ENCODE measurements at places on chromosomes 4 and X.

- no peak for DNase-seq
These were observed 24.2 kb upstream of the PPM1K start for GRCh38 chr4:88308587-88308986.

DNA sequence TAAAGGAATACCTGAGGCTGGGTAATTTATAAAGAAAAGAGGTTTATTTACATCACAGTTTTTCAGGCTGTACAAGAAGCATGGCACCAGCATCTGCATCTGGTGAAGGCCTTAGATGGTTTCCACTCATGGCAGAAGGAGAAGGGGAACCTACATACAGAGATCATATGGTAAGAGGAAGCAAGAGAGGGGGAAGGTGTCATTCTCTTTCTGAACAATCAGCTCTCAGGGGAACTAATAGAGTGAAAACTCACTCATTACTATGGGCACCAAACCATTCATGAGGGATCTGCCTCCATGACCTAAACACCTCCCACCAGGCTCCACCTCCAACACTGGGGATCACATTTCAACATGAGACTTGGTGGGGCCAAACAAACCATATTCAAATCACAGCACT, 61.7 kb upstream of the PPP1R2C start:
- DNase-seq = no peak

- no peak for DNase-seq
These were observed 25.2 kb upstream of the SMIM10L2A start for GRCh38 chrX:135396566-135396965.

DNA sequence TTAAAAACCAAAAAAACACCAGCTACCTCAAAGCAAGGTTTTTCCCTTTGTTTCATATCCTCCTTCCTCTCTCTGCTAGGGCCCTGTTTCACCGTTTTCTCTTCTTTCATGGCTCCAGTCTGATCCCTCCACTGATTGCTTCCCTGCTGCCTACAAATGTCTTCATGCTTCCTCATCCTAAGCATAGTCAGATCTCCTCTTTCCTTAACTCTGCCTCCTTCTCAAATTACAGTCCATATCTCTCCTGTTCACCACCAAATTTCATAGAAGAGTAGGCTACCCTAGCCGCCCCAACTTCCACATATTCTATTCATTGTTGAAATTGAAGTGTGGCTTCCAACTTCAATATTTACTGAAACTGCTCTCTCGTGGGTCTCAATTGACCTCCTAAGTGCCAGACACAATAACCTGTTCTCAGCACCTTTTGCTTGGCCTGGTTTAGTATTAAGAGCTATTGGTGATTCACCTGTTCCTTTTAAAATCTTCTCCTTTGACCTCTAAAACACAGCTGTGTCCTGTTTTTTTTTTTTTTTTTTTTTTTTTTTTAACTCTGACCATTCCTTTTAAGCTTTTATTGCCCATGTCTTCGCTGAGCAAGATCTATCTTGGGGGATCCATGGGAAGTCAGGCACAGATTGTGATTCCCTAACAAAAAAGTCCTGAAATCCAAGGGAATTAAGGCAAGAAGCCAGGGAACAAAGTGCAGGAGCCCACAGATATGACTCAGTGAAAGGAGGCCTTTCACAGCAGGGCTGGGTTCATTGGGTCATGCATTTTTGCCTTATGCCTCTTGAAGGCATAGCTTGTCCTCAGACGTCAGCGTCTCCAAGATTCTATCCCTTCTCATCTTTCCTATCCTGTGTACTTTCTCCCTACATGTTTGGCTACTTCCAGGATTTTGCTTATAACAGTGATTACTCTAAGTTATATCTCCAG, 85.4 kb downstream of the RPS3A start:
- no peak for DNase-seq

DNA sequence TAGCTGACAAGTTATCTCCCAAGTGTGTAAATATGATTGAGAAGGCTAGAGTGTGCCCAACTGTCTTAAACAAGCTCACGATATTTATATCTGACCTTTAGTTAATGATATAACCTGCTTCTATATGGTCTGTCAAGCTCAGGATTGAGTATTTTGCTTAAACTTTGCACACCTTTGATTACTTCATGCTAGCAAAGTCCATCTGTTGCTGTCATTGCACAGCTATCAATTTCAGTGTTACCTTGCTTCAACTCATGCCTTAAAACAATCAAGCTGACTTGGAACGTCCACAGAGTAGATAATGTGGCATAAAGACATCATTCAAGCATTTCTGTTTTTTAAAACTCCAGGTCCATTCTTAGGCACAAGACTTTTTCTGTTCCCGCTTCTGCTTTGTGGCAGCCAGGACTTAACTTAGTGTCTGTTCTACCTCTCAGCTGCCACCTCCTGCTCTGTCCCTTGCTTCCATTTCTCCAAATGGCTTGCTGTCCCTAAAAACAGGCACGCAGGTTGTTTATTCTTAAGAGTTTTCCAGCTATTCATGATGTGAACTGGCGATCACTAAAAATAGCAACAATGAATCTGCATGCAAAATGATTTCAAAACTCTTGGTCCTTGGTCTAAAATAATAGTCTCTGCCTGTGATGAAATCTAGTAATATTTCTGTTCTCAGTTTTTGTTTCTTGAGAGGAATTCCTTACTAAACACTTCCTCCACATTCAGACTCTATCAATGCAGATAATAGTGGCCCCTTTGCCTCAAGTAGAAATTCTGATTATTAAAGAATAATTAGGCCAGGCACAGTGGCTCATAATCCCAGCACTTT, 16.3 kb upstream of the NEIL3 start:
- no peak for DNase-seq

DNA sequence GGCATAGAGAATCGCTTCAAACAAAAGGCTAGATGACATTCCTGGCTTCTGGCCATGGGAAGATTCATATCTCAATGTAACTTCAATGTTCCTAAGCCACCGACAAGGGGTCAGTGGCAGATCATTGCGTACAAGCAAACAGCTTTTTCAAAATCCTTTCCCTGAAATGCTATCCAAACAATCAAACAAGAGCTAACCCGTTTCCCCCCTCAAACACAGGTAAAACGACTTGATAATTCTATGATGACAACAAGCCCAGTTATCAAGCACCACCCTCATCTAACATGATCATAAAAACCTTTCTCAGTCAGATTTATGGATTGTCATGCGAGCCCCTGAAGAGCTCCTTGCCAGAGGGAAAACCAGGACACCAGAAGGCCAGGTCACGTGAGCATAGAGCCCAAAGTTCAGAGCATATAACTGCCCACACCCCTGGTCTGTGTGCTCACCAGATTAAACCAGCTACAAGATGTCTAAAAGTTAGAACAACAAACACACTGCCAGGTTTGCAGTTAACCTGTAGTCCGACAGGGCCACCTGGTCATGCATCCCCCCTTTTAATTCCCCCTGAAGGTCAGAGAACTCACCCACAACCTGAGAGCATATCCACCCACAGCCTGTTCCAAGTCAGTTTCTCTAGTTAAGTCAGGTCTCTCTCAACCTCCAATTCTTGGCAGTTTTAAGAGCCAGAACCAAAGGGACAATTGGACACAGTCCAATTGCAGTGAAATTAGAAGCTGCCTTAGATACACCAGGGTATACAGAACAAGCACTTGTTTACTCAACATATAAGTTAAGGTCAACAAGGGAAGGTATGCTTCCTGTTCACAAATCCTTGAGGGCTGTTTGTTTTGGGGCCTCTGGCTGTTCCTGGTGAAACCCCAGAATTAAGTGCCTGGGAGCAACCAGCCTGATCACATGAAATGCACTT, 248.1 kb upstream of the PPARGC1A start:
- DNase-seq = no peak

DNA sequence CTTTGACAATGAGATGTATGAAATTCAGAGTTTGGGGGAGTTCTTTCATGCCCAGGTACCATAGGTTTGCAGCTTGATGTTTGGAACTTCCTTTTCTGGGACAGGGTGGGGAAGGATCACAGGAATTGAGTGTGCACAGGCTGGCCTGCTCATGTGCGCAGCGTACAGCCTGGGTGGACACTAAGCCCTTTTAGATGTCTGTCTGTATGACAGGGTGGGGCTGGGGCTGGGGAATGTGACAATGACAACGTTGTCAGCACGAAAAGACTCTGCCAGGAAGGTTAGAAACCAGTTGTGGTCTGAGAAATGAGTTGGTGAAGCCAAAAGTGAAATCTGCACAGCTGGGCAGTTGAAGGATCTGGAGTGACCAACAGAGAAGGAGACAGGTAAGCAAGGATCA, 47.4 kb downstream of the WWC2 start:
- DNase-seq = no peak

DNA sequence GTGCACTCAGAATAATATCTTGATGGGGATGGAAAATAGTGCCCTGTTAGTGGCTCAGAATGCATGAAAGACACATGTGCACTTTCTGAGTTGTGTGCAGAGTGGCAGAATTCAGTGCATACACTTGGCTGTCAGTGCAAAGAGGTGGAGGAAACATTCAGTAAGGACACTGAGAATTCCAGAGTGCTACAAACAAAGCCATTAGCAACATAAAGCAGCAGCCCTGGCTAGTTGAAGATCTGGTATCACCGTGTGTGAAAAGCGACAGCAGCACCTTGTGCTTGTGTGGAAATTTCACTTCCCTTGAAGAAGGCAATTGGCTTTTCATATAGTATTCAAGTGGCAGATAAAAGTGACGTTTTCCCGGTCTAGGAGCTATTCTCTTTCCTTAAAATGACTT, 810.4 kb downstream of the TRIML1 start:
- no peak for DNase-seq

All from NCI-H1694 treated with DMSO at 0.1 percent for 48 hours (cell line).